ENCODE measurements at places on chromosomes 1 and 21. TPM values are rescaled to one million over a fixed set of nuclear protein-coding genes. Genes with fewer than 3 reads are reported as not detected.
A peak's percentile ranks its signal among the peaks of the same experiment; 100 is the strongest.

CALML6 gene
- total RNA-seq = not detected

USF1 gene
- total RNA-seq = 65.2 TPM

FAM163A gene
- not detected for total RNA-seq

SHISA4 gene
- 10.3 TPM for total RNA-seq

KCNQ4 gene
- 4.5 TPM for total RNA-seq

DNA sequence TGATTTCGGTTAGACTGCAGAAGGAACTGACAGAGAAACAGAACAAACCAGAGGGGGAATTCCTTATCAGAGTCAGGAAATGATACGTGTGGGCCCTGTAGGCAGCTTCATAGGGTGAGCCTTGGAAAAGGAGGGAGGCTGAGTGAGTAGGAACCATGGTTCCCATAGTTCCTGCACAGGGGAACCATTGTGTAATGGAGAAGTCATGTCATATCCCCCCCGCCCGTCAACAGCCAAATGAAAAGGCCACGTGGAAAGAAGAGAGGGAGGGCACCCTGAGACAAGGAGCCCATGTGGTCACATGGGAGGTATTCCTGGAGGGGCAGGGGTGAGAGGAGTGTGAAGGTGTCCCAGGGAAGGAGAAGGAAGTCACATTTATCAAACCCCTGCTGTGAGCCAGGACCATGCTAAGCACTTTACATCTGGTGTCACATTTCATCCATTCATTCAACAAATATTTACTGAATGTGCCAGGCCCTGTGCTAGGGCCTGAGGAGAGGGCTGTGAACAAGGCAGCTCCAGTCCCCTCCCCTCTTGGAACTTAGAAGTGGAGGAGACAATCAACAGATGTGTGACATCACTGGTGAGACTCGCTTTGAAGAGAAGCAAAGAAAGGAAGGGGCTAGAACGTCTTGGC, 15.7 kb upstream of the FGR start:
- peak overlapping the region; percentile 53 for H3K27ac ChIP-seq
- DNase-seq = peak; percentile 74
- H3K4me3 ChIP-seq = no peak overlapping the region
- no peaks in the 10 kb centered on the region for H3K36me3 ChIP-seq
- H3K4me1 ChIP-seq = no peaks in the 10 kb centered on the region
- no peaks in the 10 kb centered on the region for H3K27me3 ChIP-seq

DNA sequence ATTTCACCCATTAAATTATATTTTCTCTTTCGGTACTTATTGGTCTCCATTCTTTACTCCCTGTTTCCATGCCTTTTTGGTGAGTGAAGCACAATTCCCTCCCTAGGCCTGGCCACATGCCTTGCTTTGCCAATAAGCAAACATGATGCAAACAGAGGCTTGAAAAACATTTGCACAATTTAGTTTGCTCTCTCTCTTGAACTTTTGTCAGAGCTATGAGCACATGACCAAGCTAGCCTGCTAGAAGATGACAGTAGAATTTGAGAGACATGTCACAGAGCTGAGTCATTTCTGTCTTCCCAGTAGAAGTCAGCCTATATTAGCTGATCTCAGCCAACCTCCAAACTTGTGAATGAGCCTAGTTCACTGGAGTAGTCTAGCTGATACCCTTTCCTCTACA, 24.6 kb downstream of the ANGPTL3 start:
- H3K27ac ChIP-seq = no peak overlapping the region
- H3K27me3 ChIP-seq = no peaks in the 10 kb centered on the region
- H3K36me3 ChIP-seq = peaks cover 40% of the 10 kb centered on the region
- H3K4me1 ChIP-seq = no peaks in the 10 kb centered on the region

DNA sequence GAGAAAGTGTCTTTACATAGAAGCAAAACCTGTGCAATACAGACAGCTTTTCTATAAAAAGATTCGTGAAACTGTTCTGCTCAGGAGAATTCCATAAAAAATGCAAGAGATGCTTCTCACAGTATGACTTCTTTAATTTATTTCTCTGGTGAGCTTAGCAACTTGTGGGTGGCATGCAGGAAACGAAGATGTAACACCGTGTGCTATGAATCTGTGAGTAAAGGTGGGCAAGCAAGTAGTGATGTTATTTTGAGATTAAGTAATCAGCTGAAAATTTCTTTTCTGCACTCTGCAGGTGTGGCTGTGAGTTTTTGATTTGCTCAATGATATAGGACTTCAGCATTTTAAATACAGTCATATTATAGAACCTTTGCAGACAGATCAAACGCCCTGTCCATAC, 656.8 kb upstream of the NCAM2 start:
- no peaks in the 10 kb centered on the region for H3K36me3 ChIP-seq
- H3K27me3 ChIP-seq = no peaks in the 10 kb centered on the region
- no peaks in the 10 kb centered on the region for H3K4me1 ChIP-seq
- DNase-seq = no peak
- no peak overlapping the region for H3K4me3 ChIP-seq
- no peak overlapping the region for H3K27ac ChIP-seq

DNA sequence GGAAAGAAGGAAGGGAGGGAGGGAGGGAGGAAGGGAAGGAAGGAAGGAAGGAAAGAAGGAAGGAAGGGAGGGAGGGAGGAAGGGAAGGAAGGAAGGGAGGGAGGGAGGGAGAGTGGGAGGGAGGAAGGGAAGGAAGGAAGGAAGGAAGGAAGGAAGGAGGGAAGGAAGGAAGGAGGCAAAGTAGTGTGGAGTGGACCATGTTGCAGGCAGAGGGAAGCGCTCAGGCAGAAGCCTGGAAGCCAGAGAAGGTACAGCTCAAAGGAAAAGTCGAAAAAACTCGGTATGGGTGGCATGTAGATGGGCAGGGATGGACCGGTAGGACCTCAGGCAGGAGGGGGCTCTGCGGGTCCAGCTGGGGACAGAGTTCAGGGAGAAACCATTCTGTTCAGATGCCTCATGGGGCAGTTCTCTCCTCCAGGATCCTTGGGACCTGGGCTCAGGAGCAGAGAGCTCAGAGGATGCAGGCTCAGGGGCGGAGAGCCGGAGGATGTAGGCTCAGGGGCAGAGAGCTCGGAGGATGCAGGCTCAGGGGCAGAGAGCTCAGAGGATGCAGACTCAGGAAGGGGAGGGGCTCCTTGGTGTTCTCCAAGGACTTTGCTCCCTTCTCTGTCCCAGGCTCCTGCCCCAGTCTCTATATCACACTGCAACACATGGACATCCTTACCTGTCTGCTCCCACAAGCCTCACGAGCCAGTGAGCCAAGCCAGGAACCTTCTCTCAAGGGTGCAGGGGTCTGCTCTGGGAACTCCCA, 13.6 kb upstream of the PADI3 start:
- DNase-seq = no peak
- no peak overlapping the region for H3K27ac ChIP-seq
- H3K27me3 ChIP-seq = no peaks in the 10 kb centered on the region
- H3K4me3 ChIP-seq = no peak overlapping the region
- H3K36me3 ChIP-seq = no peaks in the 10 kb centered on the region

GRCh38 chr1:153386500-153386901, 4.4 kb downstream of the S100A8 start:
- no peaks in the 10 kb centered on the region for H3K36me3 ChIP-seq
- H3K27me3 ChIP-seq = no peaks in the 10 kb centered on the region
- H3K4me3 ChIP-seq = no peak overlapping the region
- no peak overlapping the region for H3K27ac ChIP-seq

DNA sequence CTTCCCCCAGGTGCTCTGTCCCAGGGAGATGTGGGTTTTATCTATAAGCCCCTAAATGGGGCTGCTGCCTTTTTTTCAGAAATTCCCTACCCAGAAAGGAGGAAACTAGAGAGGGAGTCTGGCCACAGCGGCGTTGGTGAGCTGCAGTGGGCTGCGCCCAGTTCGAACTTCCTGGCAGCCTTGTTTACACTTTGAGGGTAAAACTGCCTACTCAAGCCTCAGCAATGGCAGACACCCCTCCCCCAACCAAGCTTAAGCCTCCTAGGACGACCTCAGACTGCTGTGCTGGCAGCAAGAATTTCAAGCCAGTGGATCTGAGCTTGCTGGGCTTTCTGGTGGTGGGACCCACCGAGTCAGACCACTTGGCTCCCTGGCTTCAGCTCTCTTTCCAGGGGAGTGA, 46.2 kb upstream of the PAPPA2 start:
- DNase-seq = no peak
- H3K27me3 ChIP-seq = no peaks in the 10 kb centered on the region
- no peak overlapping the region for H3K4me3 ChIP-seq
- no peaks in the 10 kb centered on the region for H3K4me1 ChIP-seq

GRCh38 chr1:25445993-25446538, 15.4 kb downstream of the MACO1 start:
- H3K4me3 ChIP-seq = no peak overlapping the region
- H3K36me3 ChIP-seq = peaks cover 32% of the 10 kb centered on the region
- no peak overlapping the region for H3K27ac ChIP-seq
- peaks cover 10% of the 10 kb centered on the region for H3K4me1 ChIP-seq
- no peaks in the 10 kb centered on the region for H3K27me3 ChIP-seq
- no peak for DNase-seq

GRCh38 chr1:100793659-100794058, 74.1 kb downstream of the VCAM1 start:
- H3K27me3 ChIP-seq = no peaks in the 10 kb centered on the region
- no peaks in the 10 kb centered on the region for H3K36me3 ChIP-seq
- no peak overlapping the region for H3K4me3 ChIP-seq
- no peak overlapping the region for H3K27ac ChIP-seq
